ENCODE measurements at places on chromosomes 16 and 17.

GRCh38 chr17:37300683-37301082 is 75.1 kb upstream of the C17orf78 start:
- no peak for DNase-seq

GRCh38 chr16:78775161-78775561 is 675.7 kb downstream of the WWOX start:
- no peak for DNase-seq

GRCh38 chr17:72396121-72396520 is 275.3 kb downstream of the SOX9 start:
- DNase-seq: no peak

DNA sequence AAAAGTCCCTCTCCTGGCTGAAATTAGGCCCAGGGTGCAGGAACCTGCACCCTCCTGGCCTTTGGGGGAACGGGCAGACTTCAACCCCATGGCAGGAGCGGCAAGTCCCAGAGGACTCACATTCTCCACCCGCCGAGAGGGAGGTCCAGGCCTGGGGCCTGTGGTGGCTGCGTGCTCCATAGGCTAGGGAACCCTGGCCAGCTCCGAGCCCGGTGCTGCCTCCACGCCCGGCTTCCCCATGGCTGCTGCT is 130 bp downstream of the CCDC78 start:
- no peak for DNase-seq

DNA sequence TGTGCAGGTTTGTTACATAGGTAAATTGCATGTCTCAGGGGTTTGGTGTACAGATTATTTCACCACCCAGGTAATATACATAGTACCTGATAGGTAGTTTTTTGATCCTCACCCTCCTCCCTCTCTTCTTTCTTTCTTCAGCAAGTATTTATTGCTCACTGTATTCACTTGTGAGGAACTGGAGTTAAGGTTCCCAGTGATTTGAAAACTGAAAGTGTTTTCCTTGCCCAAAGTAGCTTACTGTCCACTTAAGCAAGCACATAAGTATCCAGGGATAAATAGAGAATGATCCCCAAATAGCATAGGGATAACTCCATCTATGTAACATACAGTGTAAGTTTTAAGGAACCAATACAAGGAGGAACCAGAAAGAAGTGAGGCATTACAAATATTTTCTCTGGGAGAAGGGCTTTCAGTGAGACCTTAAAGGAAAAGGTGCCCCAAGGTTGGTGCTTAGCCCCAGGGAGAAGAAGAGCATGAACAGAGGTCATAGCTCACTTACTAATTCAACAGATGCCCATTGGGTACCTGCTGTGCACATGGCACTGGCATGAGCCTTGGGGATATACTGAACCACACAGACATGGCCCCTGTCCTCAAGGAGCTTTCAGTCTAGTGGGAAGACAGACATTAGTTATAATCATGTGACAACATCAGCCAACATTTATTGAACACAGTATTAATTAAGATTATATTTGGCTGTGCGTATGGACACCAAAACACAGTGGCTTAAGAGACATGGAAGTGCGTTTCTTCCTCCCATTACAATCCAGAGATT is 17.0 kb downstream of the MYL4 start:
- DNase-seq: no peak

DNA sequence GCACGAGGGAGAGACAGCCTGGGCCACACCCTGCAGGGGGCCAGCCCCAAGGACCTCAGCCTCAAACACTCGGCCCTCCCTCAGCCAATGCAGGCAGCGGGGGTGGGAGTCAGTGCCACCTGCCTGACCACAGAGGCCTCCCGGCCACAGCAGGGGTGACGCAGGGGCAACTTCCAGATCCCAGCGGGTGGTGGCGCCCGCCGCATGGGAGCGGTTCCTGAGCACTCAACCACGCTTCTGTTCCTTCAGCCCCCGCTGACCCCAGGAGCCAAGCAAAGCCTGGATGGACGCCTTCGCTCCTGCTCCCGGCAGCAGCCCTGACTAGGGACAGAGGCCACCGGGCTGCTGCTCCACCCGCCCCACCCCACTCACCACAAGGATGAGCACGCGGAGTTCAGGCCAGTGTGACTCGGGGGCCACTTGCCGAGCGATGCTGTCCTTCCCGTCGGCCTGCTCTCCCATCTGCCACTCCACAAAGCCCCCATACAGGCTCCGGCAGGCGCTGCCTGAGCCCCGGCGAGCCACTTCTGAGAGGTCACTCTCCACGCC is 5.0 kb upstream of the CYBA start:
- DNase-seq: no peak

GRCh38 chr17:48047113-48047740 is 932 bp upstream of the NFE2L1 start:
- no peak for DNase-seq

DNA sequence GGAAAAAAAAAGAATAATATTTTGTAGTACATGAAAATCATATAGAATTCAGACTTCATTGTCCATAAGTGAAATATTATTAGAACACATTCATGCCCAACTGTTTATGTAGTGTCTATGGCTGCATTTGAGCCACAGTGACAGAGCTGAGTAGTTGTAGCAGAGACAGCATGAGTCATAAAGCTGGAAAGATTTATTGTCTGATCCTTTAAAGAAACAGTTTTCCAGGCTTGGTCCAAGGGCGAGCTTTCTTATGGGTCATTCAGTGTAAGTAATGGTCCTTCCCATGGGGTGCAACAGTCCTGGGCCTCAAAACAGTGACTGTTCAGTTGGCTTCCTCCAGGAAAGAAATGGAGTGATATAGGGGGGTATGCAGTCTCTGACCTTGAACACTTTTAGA is 260.2 kb downstream of the HS3ST4 start:
- no peak for DNase-seq

DNA sequence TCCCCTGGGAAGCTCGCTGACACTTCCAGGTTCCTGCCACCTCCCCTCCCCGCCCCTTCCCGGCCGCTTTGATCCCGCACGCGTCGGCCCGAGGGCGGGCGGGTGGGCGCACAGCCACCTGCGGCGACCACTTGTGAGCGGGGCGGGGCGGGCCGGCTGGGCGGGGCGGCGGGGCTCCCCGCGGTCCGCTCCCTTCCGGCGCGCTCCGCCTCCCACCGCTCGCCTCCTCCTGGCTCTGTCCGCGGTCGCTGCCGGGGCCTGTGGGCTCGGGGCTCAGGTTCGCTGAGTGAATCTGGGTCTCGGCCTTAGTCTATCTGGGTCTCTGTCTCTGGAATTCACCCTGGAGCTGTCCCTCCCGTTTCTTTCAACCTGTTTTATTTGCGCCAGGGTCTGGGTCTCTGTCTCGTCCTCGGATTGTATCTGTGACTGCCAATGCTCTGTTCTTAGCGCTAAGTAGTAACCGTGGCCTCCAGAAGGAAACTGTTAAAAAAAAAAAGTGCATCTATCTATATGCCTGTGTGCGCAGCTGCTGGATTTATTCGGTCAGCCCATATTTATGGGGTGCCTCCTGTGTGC is 2.7 kb upstream of the HES7 start:
- no peak for DNase-seq

- no peak for DNase-seq
Measured at GRCh38 chr16:10972819-10973464, 28.6 kb downstream of the CLEC16A start.

DNA sequence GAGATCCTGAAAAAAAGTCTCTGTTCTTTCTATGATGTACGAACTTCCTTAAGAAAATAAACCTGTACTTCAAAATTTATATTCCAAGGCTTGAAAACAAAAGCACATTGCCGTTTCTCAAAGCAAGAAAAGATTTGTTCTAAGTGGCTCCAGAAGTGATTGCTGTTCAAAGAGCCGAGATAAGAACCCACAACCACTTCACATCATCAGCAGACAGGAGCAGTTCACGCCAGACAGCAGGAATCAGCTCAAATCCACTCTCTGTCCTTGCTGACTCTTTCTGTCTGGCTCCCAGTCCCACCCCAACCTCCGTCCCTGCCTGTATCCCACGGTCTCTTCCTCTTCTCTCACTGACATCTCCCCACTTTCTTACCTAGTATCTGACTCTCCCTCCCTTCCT is 85.0 kb upstream of the MYOCD start:
- DNase-seq: no peak

GRCh38 chr17:63189930-63190329 is 223.9 kb downstream of the TANC2 start:
- DNase-seq: no peak

- no peak for DNase-seq
Measured at GRCh38 chr16:84746231-84746630, 46.4 kb downstream of the USP10 start.

Data from CD4-positive, alpha-beta T cell treated with Interferon gamma for 1 hour (primary cell).